ENCODE measurements at places on chromosomes 6 and 20. TPM values are rescaled to one million over a fixed set of nuclear protein-coding genes. Genes with fewer than 3 reads are reported as not detected.

- peak; percentile 65 for DNase-seq
Measured at GRCh38 chr20:6074145-6074561, 20.3 kb upstream of the LRRN4 start.

FOXF2 gene
- total RNA-seq = not detected

DNA sequence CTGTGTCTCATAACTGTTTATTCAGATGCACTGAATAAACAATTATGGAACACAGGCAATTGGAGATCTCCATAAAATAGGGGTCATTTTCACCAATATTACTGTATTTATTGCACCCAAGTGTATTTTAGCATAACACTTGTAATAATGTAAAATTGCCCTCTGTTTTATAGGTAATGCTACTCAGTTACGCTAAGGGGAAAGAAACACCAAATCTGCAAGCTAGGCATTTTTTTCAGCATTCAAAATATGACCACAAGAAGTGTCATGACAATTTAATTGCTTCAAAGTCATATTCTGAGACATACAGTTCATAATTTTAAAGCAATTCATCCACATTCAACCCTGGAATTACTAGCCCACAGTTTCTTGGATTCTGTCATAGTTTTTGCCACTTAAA, 643.2 kb upstream of the NOX3 start:
- no peak for DNase-seq

MMP24OS gene
- 27.3 TPM for total RNA-seq

DNA sequence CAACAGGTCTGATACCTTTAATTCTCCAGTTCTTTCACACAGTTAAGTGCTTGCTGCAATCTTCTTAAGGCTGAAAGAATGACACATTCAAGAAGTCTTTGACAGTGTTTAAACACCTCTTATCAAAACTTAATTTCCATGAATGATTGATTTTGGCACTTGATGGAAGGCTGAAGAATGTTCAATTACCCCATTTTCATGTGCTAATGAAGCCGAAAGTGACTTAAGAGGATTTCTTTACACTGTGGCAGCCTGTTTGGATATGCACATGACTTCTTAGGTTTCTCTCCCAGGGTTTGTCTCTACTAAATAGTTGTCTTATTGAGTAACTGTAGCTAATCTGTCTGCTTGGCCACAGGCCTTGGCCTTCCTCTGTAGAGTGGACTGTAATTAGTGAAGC, 81.1 kb upstream of the PRDM1 start:
- no peak for DNase-seq

DNA sequence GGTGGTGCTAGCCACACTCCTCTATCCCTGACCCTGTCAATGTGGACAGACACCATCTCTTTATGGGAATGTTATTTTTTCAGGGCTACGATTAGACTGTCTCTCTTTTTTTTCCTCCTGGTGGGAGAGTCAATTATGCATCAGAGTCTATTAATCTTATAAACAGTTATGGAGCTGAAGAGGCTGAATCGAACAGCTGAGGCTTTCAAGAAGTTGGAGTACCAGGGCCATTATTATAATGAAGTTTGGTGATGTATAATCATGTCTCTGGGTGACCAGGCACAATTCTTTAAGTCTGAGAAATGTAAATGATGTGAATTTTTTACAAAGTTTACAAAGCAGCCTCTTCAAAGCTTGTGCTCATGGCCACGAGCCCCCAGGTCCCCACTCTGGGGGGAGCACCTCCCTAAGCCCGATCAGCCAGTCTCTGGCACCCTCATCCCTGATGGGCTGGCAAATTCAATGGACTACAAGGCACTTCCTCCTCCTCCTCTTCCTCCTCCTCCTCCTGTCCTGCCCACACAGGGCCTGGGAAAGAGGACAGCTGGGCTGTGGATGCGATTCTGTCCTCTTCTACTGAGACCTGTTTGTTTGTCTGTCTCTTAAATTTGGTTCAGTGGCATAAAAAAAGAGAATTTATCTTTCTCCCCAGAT, 43.9 kb upstream of the QKI start:
- no peak for DNase-seq

- no peak for DNase-seq
Measured at GRCh38 chr20:34954904-34955230, 739 bp downstream of the GSS start.

DNA sequence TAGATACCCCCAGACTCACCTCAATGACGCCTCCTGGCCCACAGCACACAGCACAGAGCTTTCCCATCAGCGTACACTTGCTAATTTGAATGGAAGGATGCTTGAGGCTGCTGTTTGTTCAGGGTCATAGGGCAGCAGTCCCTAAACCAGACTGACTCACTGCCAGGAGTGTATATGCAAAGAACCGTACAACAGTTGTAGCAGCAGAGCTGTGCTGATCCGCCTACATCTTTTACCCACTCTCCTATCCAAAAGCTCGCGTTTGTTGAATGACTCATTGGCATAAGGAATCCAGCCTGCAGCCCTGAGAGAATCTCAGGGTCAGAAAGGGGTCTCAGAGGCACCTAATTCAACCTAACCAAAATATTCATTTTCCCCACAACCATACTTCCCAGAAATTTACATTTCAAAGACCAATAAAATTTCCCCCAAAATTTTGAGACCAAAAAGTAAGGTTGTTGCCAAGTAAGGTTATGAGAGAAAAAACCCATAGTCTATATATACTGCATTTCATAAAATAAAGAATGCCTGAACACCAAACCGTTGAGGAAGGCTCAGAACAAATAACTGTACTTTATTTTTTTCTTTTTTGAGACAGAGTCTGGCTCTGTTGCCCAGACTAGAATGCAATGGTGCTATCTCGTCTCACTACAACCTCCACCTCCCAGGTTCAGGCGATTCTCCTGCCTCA, 35.3 kb upstream of the CCND3 start:
- DNase-seq = no peak

CNKSR3 gene
- total RNA-seq = not detected

DNA sequence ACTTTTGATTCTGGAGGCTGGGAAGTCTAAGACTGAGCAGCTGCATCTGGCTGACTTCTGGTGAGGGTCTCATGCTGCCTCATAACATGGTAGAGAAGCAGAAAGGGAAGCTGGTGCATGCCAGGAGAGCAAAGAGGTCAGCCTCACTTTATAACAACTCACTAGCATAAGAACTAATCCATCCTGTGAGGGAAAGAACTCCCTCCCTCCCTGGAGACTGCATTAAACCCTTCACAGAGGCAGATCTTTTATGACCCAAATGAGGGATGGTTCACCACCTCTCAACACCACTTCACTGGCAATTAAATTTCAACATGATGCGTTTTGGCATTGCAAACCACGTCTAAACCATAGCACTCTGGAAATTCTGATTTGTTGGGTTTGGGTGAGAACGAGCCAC, 33.9 kb downstream of the STXBP5 start:
- no peak for DNase-seq

- no peak for DNase-seq
Measured at GRCh38 chr20:31572042-31572700, 32.9 kb upstream of the ID1 start.

GRCh38 chr6:150710236-150710635, 110.6 kb downstream of the PLEKHG1 start:
- no peak for DNase-seq

DNA sequence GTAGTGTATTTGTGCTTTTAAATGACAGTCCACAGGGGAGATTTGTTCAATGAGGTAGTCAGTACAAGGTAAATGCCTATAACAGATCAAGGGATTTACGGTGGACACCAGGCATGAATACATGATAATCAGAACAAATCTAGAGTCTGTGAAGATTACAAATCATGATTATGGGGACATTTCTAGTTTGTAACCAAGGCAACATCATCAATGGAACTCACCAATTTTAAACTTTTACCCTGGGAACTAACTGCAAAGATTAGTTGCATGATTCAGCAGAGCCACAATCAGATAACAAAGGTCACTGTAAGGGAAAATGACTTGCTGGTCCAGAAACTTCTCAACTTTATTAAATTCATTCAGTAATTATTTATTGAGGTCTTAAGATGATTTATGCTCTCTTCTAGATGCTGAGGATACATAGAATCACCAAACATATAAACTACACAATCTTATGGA, at the start of gene CRISP1:
CRISP1 (minus strand) TSS at position 51 of the 459 bp plus-strand sequence. CDS start 9,135 bp downstream, outside the sequence.
- DNase-seq = no peak

OR12D3 gene
- total RNA-seq = not detected

DNA sequence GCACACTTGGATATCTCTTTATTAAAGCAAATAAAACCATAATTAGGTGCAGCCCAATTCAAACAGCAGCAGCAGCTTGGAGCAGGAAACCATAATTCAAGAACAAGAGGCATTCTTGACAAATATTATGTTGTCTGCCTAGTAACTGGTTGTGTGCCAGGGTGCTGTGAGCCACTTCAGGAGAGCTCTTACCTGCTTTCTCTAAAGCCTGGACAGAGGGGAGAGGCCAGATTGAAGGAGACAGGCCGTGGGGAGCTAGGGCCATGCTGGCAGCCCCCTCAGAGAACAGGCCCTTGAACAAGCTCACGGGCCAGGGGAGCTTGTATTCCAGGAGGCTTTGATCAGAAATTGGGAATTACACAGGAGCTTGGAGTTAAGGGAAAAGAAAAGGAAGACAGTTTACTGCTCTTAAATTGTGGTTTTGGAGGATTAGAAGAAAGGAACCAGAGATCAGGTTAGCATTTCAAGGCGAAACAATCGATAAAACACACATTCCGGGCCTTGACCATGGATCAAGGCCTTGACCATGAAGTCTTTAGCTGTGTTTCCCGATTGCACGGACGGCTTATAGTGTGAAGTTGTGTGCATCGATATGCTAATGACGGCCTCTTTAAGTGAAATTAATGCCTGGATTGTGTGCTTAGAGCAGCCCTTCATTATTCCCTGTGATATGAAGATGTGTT, 69.8 kb upstream of the NKX2-2 start:
- DNase-seq = no peak

- no peak for DNase-seq
Measured at GRCh38 chr6:118905851-118906250, 11.9 kb downstream of the ASF1A start.

DNA sequence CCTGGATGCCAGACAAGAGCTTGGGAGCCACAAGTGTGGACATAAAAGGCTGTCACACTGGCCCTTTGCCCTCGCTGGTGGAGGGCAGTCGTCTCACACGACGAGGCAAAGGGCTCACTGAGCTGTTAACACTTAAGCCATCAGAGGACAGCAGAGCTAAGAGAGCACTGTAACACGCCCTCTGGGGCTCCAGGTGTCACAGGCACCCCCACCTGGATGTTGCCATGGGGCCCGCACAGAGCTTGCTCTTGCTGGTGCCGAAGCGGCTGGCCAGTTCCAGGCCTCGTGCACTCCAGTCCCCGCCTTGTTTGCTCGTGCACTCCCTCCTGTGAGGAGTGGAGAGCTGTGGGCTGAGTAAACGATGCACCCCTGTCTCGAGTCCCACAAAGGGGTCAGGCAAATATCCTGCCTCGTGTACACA, 37.4 kb downstream of the SLC35D3 start:
- DNase-seq = no peak

DNA sequence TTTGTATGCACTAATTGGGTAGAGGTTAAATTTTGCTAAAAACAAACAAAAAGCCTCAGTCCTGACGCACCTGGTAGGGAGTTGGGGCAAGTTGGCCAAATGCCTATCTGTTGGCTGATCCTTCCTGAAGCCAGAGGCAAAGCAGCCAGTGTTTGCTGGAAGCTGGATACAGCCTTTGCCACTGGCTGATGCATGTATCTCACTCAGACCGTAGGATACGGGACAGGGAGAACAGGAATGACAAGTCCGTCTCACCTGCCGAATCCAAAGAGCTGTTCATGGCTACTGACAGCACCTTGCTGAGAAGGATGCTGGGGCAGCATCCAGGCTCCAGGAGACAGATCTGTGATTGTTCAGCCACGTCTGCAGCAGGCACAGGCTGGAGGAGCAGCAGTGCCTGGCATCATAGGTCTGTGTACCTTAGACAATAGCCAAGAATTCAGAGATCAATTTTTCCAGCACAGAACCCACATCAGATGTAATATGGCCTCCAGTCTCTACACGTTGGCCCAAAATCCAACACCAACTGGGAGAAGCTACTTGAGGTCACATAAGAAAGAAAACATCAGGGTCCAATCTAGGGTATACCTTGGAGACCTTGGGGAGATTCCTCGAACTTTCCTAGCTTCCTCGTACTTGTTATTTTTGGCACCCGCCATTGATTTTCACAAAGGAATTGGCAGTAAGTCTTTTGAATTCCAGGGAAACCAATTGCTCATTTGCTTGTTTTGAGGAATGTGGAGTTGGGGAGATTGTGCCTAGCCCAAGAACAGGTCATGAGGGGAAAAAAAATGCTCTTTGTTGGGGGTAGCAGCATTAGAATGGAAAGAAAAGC, 108.5 kb upstream of the ARMC2 start:
- no peak for DNase-seq

DNA sequence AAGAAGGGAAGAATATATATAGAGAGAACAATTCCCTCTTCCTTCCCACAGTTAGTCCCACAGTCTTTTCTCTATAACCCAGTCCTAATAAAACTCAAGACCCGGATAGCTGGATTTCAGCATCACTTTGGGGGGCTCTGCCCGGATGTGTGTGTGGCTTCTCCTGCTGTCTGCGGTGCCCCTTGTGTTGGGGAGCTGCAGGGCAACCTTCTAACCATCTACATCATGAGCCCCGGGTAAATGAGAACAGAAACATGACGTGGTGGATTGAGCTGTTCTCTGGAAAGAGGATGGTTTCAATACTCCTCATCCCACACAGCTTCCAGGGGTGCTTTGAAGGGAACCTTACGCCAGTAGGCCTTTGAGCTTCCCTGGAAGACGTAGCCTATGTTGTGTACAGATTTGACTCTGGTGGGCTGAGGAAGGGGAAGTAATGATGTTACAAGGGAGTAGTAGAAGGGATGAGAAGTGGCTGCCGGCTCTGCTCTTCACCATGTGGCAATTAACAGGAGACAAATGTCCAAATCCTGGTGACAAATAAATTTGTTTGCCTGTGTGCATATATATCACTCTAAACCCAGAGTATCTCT, 13.5 kb upstream of the PRDM1 start:
- no peak for DNase-seq

DNA sequence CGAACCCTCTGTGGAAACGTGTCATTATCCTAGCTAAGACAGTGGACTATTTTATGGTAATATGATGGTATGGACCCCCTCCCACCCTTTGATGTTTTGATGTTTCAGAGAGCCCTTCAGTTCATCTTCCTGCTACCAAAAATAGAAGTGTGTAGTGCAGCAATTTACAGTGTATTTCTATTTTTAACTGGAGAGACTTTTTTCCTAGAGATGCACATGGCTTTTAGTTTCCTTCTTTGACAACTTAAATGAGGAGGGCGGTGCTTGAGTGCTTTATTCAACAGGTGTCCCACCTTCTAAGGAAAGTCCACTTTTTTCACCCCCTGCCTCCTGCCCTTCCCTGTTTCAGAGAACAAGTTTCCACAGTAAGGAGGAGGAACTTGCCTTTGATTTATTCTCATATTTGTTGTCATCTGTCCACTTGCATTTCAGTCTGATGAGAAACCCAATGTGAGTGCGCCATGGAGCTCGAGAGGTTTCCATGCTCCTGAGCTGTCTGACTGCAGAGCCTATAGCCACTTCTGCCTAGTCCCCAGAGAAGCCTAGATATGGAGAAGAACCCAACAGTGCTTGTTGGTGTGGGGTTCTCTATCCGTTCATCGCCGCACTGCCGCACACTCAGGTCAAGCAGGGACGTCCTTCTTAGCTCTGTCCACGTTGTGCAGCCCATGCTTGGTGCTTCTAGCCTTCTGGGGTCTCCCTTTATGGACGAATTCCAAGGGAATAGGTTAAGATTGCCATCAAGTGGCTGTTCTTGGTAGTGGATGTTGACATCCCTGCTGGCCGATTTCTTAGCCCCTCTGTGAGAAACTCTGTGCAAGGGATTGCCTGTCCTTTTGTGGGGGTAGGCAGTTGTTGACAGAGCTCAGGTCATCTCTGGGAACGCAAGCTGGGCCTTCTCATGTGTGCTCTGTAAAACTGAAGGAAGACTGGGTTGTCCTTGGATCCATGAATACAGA, 144.2 kb downstream of the JARID2 start:
- peak; percentile 73 for DNase-seq

- DNase-seq = no peak
Measured at GRCh38 chr6:165082636-165083035, 226.8 kb downstream of the C6orf118 start.

SLC17A1 gene
- total RNA-seq = 0.28 TPM

Data from activated CD4-positive, alpha-beta T cell treated with anti-CD3 and anti-CD28 coated beads, Interleukin-2, amount 10 ng/mL, durations not matched to agents 24 days and 14 days (primary cell).